ENCODE measurements at places on chromosomes 4 and X.

DNA sequence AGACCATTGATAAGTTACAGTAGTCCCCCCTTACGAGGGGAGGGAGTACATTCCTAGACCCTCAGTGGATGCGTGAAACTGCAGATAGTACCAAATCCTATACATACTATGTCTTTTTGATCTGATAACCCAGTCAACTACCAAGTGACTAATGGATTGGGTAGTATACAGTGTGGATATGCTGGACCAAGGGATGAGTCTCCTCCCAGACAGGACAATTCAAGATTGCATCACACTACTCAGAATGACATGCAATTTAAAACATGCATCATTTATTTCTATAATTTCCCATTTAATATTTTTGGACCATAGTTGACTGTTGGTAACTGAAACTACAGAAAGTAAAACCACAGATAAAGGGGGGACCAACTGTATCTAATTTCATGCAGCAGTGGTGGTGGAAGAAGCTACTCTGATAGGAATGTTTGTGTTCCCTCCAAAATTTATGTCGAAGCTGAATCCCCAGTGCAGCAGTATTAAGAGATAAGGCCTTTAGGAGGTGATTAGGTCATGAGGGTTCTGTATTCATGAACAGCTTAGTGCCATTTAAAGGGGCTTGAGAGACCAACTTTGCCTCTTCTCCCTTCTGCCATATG, 11.9 kb downstream of the HADH start:
- peaks cover 32% of the 10 kb centered on the region for H3K4me1 ChIP-seq
- peaks cover 5% of the 10 kb centered on the region for H3K36me3 ChIP-seq
- no peak overlapping the region for H3K27ac ChIP-seq
- no peak for DNase-seq

GRCh38 chr4:139900964-139901376, 235.4 kb downstream of the MGST2 start:
- no peak overlapping the region for H3K27ac ChIP-seq
- H3K4me3 ChIP-seq: no peak overlapping the region
- H3K4me1 ChIP-seq: peaks cover 5% of the 10 kb centered on the region
- no peak for DNase-seq
- peaks cover 6% of the 10 kb centered on the region for H3K27me3 ChIP-seq

DNA sequence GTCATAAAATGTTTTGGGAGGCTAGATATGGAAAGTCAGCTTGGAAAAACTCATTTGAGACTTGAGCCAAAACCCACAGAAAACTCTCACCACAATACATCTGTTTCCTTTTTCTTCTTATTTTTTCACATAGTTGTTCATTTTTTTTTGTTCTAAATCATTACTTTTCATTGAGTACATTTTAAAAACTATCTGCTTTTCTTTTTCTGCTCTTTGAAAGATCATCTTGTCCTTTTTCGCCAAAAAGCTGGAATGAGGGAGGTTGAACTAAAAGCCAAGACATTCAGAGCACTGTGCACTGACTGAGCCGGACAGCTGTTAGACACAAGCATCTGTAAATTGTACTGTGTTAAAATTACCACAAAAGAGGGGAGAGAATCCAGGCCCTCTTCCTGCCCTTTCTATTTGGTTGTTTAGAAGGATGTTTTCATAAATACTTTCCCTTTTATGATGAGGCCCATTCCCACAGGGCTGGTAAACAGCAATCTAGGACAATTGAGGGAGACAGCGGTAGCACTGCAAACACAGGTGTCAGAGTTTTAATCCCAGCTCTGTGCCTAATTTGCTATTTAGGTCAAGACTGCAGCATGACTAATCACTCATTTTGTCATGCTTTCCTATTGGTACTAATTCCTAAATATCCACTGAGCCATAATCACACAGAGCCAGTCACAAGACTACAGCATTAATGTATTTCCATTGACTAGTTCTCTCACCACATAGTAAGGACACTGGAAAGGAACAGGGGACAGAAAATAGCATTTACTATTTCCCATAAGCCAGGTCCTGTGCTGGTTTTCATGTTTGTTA, 7.3 kb upstream of the RNF150 start:
- no peak overlapping the region for H3K4me3 ChIP-seq
- peaks cover 24% of the 10 kb centered on the region for H3K27me3 ChIP-seq
- H3K4me1 ChIP-seq: no peaks in the 10 kb centered on the region
- DNase-seq: no peak

DNA sequence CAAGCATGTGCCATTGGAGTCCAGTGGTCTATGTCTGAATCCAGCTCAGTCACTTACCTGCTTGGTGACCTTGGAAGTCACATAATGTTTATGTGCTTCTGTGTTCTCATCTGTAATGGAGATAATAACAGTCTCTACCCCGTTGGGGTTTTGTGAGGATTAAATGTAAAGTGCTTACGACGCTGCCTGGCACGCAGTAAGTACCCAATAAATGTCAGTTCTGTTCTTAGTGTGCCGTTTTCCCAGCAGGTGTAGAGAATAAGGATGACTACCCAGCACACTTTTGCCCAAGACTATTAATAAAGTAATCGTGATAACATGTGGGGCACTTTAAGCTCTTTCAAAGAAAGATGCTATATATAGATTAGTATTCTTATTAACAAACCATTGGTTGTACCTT, 56.7 kb downstream of the MTM1 start:
- H3K27me3 ChIP-seq: no peaks in the 10 kb centered on the region
- no peak overlapping the region for H3K27ac ChIP-seq
- no peak for DNase-seq
- H3K4me3 ChIP-seq: no peak overlapping the region

Data from T-helper 17 cell (primary cell).